ENCODE measurements at places on chromosomes 16 and 17.

DNA sequence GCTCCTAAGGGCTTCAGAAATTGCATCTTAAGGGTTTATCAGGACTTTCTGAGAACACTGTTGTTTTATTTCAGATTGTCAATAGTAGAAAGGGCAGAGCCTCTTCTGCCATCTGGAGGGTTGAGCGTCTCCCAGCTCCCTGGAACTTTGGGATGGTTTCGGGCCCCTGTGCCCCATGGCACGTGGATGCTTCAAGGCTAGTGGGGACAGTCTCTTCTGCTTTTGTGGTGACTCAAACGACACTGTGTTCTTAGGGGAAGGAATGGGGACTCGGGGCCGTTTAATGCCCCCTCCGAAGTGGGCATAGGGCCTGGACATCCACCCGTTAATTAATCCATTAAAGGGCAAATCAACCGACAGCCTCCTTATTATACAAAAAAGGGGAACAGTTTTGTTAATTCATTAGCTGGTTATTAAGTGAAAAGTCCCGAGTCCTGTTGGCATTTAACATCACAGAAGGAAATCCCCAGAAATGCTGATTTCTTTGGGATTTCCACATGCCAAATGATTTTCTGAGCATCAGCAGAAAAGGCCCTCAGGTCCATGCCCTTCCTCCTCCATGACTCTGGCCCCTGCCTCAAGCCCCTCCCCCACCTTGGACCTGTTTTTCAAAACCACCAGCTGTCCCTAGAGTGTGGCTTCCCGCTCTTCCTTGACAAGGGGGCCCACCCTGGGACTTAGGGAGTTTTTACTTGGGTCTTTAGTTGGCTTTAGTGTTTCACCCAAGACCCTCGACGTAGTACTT, 68.7 kb downstream of the ARSG start:
- no peak for DNase-seq

DNA sequence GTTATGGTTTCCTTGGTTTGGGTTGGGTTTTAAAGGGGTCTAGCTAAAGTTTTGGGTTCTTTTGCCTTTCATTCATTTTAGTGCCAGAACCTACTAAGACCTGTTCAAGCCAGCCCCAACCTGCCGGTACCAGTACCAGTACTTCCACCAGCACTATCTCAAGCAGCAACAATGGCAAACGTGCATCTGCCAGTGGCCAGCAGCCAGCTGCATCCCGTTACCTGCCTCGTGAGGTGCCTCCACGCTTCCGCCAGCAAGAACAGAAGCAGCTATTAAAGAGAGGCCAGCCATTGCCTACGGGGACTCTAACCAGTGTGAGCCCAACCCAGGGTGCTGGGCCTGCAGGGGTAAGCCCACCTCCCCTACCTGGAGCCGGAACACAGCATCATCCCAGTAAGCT, 72.9 kb downstream of the TNRC6C start:
- DNase-seq, result no peak

DNA sequence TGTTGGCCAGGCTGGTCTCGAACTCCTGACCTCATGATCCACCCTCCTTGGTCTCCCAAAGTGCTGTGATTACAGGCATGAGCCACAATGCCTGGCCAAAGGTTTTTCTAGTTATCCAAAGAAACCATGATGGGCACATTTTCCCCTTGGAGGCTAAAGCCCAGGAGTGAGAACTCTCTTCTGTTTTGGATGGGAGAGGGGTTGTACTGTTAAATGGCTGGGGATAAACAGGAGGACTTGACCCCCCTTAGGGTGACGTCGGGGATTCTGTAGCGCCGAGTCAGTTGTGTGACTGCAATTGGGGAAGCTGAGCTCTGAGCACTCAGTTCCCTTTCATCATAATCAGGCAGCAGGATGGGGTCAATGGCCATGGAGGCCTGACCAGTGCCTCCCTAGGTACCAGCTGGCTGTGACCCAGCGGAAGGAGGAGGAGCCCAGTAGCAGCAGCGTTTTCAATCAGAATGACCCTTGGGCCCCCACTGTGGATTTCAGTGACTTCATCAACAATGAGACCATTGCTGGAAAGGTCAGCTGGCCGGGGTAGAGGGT, 4.1 kb downstream of the AOC3 start:
- no peak for DNase-seq

DNA sequence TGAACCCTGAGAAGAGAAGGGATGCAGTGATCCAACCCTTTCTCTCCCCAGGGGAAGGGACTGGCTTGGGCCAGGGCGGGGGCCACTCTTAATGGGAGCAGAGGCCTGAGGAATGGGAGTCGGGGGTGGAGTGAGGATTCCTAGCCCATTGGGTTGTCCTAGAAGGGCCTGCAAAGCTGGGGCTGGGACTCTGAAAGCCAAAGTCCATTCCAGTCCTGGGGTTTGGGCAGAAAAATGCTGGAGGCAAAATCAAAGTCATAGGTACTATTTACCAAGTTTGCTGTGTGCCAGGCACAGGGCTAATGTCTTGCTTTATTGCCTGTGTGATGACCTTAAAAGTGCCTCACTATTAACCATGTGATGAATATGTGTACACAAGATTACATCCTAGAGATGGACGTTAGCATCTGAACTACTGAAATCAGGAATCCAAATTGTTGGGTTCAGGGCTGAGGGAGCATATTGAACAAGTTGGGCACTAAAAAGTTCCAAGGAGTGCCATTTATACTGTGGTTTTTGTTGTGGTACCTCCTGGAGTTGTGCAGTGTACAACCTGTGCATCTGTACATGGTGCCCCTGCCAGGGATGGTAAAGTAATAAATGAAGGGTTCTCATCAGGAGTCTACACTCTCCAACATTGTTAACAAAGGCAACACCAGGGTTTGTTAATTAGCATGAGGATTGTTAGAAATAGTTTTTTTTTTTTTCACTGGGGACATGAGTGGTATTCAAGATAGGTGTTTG, 84.4 kb upstream of the NKD1 start:
- DNase-seq, result no peak

- DNase-seq, result peak; percentile 81
Measured at GRCh38 chr17:50199803-50200456, 1.5 kb downstream of the COL1A1 start.

GRCh38 chr16:89174877-89175276, 3.3 kb downstream of the CDH15 start:
- no peak for DNase-seq

DNA sequence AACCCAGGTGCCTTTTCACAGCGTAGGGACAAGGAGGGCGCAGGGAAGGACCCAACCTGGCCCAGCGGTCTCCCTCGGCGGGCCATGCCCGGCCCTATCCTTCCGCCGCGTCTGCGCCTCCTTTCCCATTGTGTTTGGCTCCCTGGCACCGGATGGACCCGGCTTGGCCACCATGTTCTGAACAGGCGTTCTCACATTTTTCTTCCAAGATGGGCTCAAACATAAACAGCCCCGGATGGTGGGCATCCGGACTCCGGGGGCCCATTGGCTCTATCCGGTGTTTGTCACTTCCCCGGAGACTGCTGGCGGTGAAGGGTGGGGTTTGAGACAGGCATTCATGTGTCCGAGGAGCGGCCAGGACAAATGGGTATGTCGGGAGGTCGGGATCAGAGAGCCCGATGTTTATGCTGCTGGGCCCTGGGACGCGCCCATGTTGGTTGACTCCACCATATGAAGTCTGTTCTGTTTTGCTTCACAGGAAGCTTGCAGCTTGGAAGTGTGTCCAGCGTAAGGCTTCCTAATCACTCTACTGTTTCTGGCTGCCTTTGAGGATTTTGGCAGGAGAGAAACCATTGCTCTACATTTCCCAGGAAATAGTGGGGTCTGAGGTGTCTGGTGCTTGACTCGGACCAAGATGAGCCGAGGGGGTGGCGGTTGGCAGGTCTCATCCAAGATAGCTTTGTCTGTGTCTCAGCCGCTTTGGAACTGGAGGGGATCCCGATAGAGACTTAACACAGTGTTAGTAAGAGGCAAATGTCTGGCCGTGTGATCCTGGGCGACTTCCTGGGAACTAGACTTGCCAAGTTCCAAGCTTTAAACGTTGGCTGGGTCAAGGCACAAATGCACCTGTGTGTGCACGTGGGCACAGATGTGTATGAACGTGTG, 188.3 kb downstream of the IRF8 start:
- no peak for DNase-seq

GRCh38 chr17:38605841-38606645, at the start of gene SRCIN1:
Gene SRCIN1 (minus strand): TSS chr17:38605952. CDS start chr17:38605705, 247 bp downstream.
- DNase-seq, result no peak

DNA sequence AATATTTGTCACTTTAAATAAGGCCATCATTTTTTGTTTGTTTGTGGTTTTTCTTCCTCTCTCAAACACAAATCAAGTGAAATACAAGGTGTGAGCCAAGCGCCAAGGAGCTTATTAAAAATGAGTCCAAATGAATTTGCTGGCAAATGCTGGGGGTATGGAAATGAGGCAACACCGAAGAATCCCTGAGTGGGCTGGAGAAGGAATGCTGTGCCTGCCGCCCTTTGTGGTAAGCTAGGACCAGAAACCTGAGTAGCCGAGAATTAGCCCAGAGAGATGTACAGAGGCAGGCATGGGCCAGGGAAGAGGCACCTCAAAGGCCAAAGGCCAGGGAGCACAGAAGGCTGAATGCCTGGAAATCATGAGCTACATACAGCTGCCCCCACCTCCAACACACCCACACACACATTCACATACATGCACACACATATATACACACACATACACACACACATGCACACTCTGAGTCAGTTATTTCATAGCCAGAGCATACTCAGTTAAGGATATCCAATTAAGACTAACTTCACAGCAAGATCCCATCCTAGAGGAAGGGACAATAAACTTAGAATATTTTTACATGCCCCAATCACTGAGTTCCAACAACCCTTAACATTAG, 266.1 kb upstream of the DYNLRB2 start:
- peak; percentile 31 for DNase-seq

- DNase-seq, result no peak
Measured at GRCh38 chr16:31527734-31528274, at the start of gene AHSP. Gene AHSP (plus strand): TSS chr16:31527900. CDS start chr16:31528140, 240 bp downstream.

GRCh38 chr17:46782250-46782953, 36.1 kb downstream of the WNT3 start:
- no peak for DNase-seq

GRCh38 chr17:77441130-77441920, 300.6 kb downstream of the SEC14L1 start:
- DNase-seq, result no peak

GRCh38 chr16:4561596-4561995, 5.5 kb downstream of the C16orf96 start:
- DNase-seq, result no peak

GRCh38 chr16:67312719-67313118, 13.8 kb downstream of the KCTD19 start:
- no peak for DNase-seq

DNA sequence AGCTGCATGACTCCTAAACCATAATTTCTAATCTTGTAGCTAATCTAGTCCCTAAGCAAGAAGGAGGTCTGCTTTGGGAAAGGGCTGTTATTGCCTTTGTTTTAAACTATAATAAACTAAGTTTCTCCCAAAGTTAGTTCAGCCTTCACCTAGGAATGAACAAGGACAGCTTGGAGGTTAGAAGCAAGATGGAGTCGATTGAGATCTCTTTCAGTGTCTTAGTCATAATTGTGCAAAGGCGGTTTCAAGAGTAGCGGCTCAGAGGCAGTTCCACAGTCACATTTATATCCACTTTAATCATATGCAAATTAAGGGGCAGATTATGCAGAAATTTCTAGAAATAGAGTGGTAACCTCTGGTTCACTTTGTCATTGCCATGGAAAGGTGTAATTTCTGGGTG, 17.4 kb downstream of the DRC7 start:
- DNase-seq, result no peak

DNA sequence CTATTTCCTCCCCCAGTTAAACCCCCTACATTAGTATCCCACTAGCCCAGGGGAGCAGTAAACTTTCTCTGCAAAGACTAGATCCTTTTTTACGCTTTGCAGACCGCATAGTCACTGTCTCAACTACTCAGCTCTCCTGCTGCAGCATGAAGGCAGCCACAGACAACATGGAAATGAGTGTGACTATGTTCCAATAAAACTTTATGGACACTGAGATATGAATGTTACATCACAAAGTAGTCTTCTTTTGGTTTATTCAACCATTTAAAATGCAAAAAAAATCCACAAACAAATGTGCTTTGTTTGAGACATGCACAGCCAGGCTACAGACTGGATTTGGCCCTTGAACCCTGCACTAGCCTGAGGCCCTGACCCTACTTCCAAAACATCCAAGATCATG, 1.9 kb upstream of the RNASEK start:
- no peak for DNase-seq

DNA sequence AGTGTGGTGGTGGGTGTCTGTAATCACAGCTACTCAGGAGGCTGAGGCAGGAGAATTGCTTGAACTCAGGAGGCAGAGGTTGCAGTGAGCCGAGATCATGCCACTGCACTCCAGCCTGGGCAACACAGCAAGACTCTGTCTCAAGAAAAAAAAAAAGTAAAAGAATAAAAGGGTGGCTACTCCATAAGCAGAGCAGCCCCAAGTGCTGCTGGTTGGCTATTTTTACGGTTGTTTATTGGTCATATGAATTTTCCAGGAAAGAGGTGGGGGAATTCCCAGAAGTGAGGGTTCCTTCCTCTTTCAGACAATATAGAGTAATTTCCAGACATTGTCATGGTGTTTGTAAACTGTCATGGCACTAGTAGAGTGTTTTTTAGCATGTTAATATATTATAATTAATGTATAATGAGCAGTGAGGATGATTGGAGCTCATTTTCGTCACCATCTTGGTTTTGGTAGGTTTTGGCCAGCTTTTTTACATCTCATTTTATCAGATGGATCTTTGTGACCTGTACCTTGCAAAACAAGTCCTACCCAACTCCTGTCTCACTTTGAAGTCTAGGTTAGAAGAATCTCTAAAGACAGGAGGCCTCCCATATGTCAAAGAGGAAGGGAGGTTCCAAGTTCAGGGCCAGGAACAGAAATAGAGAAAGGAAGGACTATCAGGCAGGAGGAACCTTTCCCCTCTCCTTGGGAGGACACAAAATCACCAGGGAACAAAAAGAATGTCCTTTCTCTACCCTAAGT, 39.1 kb downstream of the HOXB1 start:
- DNase-seq, result no peak

GRCh38 chr17:76529224-76530094, 8.1 kb downstream of the CYGB start:
- DNase-seq, result no peak

GRCh38 chr17:51630101-51630671, 369.8 kb downstream of the UTP18 start:
- no peak for DNase-seq

GRCh38 chr16:8585041-8585440, 5.3 kb downstream of the TMEM114 start:
- no peak for DNase-seq

Data from HS-27A (cell line).